Nephron progenitor cell (in vitro differentiated cells): ENCODE measurements at places on chromosomes 4 and X.

DNA sequence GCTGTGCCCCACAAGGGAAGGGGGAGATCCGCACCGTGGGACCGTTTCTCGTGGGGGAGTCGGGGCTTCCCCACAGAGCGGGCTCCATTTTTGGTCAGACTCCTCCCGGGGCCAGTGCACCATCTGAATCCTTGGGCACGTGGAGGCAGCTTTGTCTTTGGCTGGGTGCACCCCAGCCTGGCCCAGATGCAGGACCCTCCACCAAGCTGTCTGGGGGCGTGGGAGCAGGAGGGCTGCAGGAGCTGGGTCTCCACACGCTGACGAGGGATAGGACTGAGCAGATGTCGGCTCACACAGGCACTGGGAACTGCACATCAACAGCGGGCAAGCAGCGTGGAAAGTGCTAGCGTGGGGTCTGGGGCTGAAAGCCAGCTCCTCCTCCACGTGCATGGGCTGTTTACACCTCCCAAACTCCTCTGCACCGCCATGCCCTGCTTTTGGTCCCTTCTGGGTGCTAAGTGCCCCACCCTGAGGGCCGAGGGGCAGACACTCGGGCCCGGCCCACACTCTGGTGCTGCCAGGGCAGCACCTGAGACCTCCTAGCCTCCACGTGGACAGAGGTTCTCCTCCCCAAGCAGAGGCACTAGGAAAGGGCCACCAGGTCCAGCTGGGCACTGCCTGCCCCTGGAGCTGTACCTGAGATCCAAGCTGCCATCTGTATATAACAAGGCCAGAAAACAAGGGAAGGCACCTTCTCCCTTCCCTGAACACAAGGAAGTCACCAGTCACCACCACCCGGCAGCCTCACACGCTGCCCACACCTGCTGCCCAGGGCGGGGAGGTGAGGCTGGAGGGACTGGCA lies 13.8 kb downstream of the DGKQ start:
- DNase-seq = no peak

DNA sequence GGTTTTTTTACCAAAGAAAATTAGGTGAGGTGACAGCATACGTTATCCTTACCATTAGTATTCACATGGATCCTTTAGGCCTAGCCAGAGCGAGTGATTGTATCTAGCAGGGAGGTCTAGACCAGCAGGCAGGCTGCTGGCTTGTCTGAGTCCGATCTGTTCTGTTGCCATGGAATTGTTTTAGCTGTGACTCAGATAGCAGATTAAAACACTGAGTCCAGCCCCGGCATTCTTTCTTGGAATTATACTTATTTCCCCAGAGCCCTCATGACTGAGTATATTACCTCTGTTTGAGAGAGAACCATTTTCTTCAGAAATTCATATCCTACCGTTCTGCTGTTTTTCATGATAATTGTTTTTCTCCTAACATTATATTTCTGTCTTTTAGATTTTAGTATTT lies 37.4 kb downstream of the OCRL start:
- DNase-seq = no peak

GRCh38 chrX:39874202-39874816 lies 223.4 kb downstream of the BCOR start:
- DNase-seq = no peak

DNA sequence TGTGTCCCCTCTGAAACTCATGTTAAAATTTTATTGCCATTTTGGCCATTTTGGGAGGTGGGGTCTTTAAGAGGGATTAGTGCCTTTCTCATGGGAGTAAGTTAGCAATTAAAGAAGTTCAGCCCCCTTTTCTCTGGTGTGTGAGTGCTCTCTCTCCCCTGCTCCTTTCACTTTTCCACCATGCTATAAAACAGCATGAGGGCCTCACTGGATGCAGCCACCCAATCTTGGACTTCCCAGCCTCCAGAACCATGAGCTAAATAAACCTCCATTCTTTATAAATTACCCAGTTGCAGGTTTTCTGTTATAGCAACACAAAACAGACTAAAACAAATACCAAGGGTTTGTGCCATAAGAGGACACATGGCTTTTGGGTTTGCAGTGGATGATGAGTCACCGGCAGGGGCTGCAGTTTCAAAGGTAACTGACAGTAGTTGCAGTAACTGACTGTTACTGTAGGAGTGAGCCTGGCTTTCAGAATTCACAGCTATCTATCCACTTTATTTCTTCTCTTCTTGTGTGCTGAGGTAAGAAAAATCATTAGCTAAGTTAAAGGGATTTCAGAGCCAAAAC lies 121.5 kb downstream of the PPEF1 start:
- no peak for DNase-seq

- DNase-seq = no peak
Observed at GRCh38 chr4:119097282-119097900, 38.2 kb upstream of the MYOZ2 start.

- no peak for DNase-seq
Observed at GRCh38 chr4:1021386-1022050, 10.1 kb downstream of the FGFRL1 start.

DNA sequence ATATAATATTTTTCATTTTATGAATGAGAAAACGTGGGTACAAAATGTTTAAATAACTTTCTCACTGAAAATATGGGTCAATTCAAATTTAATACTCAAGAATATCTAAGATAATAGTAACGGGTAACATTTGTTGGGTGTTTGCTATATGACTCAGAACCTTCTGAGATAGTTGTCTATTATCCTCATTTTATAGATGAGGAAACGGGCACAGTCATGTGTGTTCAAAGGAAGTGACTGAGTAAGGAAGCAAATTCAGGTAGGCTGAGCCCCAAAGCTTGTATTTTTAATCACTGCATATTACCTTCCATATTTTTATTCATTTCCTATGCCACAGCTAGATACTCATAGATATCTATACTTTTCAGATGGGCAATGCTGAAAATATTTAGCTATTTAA lies 12.2 kb upstream of the CAMK2D start:
- DNase-seq = no peak

DNA sequence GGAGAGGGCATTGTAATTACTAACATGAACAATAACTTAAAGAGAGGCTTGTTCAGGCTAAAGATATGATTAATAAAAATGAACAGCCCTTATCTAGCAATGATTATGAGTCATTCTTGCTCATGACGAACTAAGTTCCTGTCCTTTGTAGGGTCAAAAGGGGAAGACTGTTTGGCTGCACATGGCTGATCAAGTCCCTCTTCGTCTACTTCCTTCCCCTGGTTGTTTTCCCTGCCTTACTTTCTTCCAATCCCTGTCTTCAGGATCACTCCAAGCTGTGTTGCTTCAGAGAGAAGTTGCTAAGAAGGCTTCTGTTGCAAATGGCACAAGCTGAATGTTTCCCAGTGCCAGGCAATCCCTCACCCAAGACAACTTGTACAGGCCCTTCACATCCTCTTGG lies 115.0 kb upstream of the HS3ST1 start:
- no peak for DNase-seq

GRCh38 chr4:155009288-155009687 lies 199.1 kb upstream of the NPY2R start:
- DNase-seq = no peak

DNA sequence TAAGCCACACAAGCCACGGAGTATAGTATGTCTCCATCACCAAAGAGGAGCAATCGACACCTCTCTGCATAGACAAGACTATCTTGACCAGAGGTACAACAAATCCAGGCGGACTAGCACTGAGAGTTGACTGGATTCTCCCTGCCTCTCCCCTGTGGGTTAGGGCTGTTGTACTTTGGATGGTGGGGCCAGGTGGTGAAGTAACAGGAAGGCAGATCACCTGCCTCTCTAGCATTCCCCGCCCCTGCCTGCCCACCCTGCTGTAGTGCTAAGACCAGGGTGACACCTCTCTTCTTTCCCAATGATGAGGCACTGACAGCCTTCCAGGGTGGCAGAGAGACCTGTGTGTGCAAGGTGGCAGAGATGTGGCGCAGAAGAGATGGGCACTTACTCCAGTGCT lies 47.5 kb upstream of the TRIM2 start:
- no peak for DNase-seq

GRCh38 chr4:142559986-142560385 lies 286.1 kb downstream of the INPP4B start:
- DNase-seq = no peak

- DNase-seq = no peak
Observed at GRCh38 chr4:18294021-18294420, 272.5 kb upstream of the LCORL start.

DNA sequence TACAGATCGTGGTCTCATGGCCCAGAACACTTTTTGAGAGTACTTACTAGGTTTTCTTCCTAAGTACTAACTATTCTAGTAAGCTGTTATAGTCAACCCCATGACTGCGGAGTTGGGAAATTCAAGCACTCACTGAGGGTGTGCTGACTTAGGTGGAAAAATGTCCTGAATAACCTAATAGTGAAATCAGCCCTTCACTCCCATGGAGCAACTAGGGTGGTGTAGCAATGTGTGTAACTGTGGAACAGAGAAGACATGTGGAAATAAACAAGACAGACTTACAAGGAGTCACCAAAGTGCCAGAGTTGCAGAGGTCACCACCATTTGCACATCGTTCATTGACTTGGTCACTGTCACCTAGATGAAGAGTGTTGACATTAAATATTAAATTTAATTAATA lies 12.1 kb upstream of the VSIG4 start:
- DNase-seq = no peak

- no peak for DNase-seq
Observed at GRCh38 chrX:45614853-45615252, 414.2 kb upstream of the DIPK2B start.
